ENCODE measurements at places on chromosomes 12 and 14.

DNA sequence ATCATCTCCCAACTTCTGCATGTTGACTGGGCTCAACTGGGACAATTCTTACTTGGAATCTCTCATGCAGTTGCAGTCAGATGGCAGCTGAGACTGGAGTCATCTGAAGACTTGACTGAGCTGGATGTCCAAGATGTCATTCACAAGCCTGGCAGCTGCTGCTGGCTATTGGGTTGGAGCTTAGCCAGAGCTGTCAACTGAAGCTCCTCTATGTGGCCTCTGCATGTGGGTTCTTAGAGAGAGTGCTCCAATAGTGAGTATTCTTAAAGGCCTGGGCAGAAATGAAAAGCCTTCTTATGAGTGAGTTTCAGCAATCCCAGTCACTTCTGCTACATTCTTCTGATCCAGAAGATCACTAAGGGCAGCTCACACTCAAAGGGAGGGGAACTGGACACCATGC is 440.9 kb downstream of the LRIG3 start:
- no peak for DNase-seq

GRCh38 chr14:34794217-34794616 is 79.8 kb upstream of the CFL2 start:
- no peak for DNase-seq

- DNase-seq: peak; percentile 56
Measured at GRCh38 chr12:104490186-104490585, 33.4 kb downstream of the CHST11 start.

- DNase-seq: no peak
Measured at GRCh38 chr12:123043536-123044001, 63.1 kb downstream of the ARL6IP4 start.

DNA sequence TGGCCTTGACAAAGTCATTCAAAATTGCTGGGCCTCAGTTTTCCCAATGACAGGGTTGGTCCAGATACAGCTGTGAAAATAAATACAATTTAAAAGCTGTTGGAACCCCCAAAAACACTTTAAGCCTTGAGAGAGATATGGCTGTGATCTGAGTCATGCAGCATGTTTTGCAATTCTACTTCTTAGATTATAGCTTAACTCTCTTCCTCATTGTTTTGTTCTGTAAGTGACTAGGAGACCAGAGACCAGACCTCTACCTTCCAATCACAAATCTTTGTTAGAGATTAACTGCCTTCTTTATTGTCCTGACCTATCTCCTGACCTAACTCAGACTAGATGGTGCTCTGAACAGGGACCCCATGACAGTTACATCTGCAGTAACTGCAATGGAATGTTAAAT is 198.1 kb downstream of the STXBP6 start:
- peak; percentile 29 for DNase-seq

DNA sequence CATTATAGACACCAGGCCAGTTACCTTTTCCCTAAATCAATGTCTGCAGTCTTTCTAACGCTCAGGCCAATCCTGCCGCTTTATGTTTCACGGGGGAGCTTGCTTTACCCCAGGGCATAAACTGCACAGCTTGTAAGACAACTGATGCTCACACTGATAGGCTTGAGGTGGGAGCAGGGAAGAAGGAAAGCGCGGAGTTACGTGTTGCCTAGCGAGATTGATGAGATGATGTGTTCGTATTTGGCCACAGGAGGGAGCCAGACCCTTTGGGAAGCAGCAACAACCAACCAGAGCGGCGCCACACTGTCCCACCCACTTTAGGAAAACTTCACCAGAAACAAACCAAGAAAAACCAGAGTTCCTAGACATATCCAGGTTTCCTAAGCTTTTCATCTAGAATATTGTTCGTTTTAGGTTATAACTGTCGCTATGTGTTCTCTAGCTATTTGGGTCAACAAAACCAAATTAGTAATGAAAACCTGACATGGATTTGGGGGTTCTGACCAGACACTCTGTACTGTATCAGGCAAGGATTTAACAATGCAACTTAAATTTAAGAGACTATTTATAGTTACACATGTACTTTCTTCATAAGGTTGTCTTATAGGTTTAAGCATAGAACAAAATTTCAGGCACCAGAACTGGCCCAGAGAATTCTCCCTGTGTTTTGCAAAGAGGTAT is 2.4 kb downstream of the IL26 start:
- DNase-seq: peak; percentile 50

- DNase-seq: no peak
Measured at GRCh38 chr14:78857974-78858373, 687.8 kb downstream of the NRXN3 start.

DNA sequence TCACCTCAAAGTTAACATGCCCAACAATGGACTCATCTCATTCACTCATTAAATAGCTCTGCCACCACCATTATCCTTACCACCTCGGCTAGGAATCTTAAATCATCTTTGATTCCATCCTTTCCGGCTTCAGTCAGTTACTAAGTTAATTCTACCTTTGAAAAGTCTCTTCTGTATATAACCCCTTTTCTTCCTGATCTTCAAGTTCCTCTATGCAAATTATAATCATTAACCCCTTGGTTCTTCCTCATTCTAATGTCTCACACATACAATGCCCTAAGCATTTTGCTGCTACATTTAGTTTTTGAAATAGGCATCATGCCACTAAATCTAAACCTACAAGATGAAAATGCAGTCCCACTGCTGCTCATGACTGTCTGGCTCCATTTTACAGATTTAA is 51.6 kb downstream of the ATP2B1 start:
- DNase-seq: peak; percentile 35

DNA sequence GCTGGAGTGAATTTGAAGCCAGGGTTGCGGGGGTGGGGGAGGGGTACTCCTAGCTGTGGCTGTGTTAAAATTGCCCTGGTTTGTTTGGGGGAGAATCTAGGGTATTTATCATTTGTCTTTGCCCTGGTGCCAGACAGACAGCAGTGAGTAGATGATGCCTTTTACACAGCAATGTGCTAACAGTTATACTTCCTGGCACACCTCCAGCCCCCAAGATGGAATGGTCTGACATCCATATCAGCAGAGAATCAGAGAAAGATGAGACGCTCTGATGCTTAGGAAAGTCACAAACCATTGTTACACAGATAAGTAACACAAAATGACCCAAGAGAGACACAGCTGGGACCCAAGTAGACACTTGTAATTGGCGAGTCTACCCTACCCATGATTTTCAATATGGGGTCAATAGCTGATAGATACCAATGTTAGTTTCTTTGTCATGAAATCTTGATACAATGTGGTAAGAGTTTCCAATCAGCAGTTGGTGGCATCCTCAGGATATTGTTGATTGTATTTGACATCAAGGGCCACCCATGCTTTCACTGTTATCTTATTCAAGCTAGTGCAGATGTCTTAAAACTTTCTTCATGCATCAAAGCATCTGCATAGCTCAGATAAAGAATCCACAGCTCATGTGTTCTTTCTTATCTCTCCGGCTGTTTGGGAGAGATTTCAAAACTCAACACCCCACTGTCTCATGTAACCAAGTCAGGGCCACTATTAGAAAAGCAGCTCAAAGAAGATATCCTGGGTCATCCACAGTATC is 2.6 kb upstream of the PRKAB1 start:
- DNase-seq: no peak

GRCh38 chr12:51390891-51391282 is 319 bp downstream of the GALNT6 start:
- peak; percentile 93 for DNase-seq

DNA sequence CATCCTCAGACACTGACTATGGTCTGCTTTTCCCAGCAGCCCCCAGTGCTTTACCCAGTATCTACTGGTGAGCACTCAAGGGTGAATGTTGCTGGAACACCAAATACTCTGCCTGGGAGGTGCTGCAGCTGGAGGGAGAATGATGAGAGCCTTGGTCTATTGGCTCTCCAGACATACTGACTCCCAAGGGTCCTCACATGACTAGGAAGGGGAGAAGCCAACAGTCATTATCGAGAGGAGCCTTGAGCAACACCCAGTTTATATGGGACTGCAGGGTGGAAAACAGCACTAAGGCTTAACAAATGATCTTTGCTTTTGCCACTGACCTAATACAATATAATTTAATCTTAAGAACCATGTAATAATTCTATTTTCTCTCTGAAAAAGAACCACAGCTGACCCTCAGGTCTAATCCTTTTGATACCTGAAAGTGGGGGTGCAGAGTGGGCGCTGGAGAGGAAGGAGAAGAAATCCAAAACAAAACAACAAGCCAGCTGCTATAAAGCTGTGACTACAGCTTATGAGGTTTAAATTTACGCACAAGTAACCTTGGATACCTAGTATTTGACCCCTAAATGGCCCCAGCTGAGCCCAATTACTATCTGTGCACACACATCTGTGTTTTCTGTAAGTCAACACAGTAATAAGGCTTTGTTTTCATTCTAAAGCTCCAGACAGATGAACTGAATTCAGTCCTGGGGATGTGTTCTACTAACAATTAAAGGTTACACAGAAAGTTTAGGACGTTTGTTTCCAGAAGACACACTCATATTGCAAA is 107.8 kb upstream of the GRIP1 start:
- no peak for DNase-seq
